Activated CD8-positive, alpha-beta T cell treated with anti-CD3 and anti-CD28 coated beads, Interleukin-2, amount 10 ng/mL, durations not matched to agents 7 days and 5 days (primary cell): ENCODE measurements at places on chromosomes 6 and 20. TPM values are rescaled to one million over a fixed set of nuclear protein-coding genes. Genes with fewer than 3 reads are reported as not detected.

The GNRH2 gene
- total RNA-seq, result 1.5 TPM

The GMEB2 gene
- 16.2 TPM for total RNA-seq

The GABBR1 gene
- total RNA-seq, result 3.7 TPM

The HLA-DOA gene
- 3.3 TPM for total RNA-seq

The ADGRF1 gene
- not detected for total RNA-seq
